Cortex of kidney (tissue), 1 donor: ENCODE measurements at places on chromosomes 4 and X.

- DNase-seq: no peak
These were observed 294.3 kb upstream of the BOD1L1 start for GRCh38 chr4:13921805-13922204.

- no peak for DNase-seq
These were observed 749.4 kb downstream of the GRID2 start for GRCh38 chr4:93053140-93053539.

DNA sequence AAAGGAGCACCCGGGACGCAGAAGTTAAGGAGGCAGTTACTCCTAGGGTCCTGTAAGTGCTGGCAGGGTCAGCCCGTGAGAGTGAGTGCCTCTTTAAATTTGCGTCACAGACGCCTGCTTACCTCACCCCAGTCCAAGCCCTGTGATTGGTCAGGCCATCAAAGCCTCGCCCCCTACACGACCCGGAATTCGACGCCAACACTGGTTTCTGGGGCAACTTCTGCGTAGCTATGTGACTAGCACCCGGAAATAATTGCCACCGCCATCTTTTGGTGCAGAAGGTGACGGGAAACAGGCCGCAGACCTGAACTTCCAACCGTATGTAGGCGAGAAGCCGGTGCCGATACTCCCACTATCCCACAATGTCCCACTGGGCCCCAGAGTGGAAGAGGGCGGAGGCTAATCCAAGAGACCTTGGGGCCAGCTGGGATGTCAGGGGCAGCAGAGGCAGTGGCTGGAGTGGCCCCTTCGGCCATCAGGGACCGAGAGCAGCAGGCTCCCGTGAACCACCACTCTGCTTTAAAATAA is at the start of gene DDX53:
TSS of gene DDX53 (plus strand) at position 265 of the 528 bp plus-strand sequence. CDS start at position 363, 98 bp downstream.
- no peak for DNase-seq

GRCh38 chr4:175350246-175350645 is 432.1 kb downstream of the ADAM29 start:
- DNase-seq: no peak

DNA sequence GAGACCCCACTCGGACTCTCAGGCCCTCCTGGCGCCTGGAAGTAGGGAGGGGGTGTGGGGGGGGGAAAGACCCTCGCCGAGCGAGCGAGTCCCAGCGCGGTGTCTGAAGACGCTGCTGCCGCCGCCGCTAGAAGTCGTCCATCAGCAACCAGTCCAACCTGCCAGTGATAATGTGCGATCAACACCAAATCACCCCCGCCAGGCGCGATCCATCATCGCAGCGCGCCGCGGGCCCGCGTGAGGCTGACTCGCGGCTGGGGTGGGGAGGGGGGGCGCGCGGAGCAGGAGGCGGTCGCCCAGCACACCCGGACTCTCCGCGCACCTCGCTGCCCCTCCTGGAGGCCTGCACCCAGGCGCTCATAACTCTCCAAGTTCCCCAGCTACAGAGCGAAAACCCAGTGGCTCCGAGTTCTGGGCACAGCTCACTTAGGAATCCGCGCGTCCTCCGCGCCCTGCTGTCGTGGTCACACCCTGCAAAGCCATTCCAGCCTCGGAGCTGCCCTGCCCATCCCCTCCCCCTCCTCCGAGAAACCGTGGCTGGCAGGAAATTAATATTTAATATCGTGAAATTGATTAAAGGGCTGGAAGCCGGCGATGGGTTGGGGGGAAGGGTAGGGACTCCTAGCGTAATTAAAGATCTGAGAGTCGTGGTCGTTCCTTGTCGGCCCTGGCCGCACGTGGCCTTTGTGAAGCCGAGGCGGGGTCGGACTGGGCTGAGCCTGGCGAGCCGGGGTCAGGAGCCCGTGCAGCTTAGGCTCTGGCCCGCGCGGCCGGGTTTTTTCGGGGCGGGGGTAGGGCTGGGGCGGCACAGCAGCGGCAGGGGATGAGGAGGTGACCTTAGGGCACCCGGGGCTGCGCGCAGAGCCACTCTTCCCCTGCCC is 58.1 kb upstream of the BCOR start:
- DNase-seq: no peak

DNA sequence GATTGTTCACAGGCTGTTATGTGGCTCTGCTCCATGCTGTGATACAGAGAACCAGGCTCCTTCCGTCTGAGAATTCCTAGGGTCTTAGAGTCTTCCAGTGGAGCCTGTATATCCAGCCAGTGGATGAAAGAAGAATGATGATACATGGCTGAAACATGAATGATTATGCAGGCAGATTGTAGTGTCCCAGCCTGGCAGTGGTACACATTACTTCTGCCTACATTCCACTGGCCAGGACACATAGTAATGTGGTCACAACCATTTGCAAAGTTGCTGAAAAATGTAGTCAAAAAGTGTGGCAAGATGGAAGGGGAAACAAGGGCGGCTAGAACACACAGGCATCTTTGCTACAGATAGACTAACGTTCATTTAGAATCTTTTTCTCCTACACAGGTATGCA is 4.5 kb upstream of the GBA3 start:
- DNase-seq: no peak

- DNase-seq: no peak
These were observed 4.2 kb upstream of the PPARGC1A start for GRCh38 chr4:23894021-23894420.

- no peak for DNase-seq
These were observed 93.3 kb downstream of the TMEM47 start for GRCh38 chrX:34563804-34564203.

- DNase-seq: no peak
These were observed 108.0 kb upstream of the PBDC1 start for GRCh38 chrX:76064825-76065224.

- no peak for DNase-seq
These were observed 48.2 kb downstream of the THAP9 start for GRCh38 chr4:82948647-82949204.

DNA sequence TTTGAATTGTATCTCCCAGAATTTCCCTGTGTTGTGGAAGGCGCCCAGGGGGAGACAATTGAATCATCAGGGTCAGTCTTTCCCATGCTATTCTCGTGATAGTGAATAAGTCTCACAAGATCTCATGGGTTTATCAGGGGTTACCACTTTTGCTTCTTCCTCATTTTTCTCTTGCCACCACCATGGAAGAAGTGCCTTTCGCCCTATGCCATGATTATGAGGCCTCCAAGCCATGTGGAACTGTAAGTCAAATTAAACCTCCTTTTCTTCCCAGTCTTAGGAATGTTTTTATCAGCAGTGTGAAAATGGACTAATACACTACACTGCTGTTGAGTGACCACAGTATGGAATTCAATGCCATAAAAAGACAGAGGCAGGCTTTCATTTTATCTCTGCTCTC is 12.2 kb downstream of the CENPC start:
- no peak for DNase-seq

GRCh38 chrX:111504941-111505340 is 6.5 kb upstream of the SERTM2 start:
- DNase-seq: no peak

DNA sequence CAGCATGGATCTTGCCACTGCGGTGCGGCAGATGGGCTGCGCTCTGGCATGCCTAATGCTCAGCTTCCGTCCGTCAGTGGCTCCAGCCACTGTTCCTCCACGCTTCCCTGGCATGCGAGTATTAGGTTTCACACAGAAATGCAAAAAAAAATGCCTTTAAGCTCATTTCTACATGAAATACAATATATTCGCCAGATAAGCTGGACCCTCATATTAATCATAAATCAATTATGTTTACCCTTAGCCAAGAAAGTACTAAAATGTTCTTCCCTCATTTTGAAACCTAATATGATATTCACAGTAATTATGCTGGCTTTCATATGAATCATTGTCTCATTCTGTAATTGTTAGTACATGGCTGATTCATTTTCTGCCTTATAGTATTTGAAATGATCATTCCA is 115.5 kb upstream of the FAM241A start:
- DNase-seq: no peak

GRCh38 chrX:21996872-21997455 is 35.2 kb upstream of the PHEX start:
- no peak for DNase-seq

- DNase-seq: no peak
These were observed 83.5 kb upstream of the RAPGEF2 start for GRCh38 chr4:159019356-159019755.

DNA sequence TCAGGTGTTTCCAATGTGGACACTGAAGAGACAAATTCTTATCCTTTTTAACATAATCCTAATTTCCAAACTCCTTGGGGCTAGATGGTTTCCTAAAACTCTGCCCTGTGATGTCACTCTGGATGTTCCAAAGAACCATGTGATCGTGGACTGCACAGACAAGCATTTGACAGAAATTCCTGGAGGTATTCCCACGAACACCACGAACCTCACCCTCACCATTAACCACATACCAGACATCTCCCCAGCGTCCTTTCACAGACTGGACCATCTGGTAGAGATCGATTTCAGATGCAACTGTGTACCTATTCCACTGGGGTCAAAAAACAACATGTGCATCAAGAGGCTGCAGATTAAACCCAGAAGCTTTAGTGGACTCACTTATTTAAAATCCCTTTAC is 18.6 kb downstream of the TLR7 start:
- no peak for DNase-seq

DNA sequence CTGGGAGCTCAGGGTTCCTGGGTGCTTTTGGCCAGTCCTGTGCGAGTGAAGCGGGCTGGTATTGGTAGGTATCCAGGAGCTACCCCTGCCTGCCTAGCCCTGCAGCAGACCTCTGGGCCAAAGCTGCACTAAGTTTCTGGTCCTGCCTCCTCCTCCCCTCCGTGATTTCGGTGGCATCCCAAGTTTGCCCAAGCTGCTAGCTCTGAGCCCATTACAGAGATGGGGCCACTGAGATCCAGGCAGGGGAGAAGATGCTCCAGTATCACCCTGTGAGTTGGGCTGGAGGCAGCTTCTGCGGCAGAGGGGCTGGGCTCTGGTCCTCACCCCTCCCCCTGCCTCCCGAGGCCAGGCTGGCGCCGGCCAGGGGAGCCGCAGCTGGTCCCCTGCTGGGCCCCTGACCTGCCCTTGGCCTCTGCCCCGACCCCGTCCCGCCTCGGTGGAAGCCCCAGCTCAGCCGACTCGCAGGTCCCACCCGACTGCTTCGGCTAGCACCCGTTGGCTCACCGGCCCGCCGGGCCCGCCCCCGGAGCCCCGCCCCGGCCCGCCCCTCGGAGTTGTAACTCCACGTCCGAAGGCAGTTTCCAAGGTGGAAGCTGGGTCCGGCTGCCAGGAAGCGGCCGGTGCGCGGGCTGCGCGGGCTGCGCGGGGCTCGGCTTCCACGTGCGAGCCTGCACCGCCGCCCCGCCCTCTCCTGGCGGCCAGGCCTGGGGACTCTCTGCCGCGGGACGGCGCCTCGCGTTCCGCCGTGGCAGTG is at the start of gene DUSP9:
TSS of gene DUSP9 (plus strand) at position 584 of the 754 bp plus-strand sequence. CDS start 751 bp downstream, outside the sequence.
- no peak for DNase-seq

DNA sequence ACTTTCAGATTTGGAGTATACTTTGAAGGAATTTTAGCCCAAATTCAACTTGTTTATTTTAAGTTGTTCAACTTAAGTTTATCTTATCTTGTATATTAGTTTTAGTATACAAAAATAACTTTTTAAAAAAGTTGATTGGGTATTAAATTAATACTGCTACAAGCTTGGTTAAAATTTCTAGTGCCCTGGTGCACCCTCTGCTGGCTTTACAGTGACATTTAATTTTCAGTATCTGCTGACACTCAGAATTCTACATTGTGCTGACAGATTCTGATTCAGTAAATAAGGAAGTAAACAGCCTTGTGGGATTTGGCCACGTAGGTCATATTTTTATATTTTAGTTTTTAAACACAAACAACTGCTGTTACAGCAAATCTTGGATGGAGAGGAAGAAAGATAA is 2.9 kb downstream of the EDA start:
- no peak for DNase-seq

GRCh38 chr4:72314869-72315268 is 254.2 kb downstream of the ADAMTS3 start:
- no peak for DNase-seq

- DNase-seq: no peak
These were observed 43.7 kb upstream of the UGT2A3 start for GRCh38 chr4:68995292-68995691.

- no peak for DNase-seq
These were observed 8.7 kb downstream of the P2RY8 start for GRCh38 chrX:1528186-1528883.

DNA sequence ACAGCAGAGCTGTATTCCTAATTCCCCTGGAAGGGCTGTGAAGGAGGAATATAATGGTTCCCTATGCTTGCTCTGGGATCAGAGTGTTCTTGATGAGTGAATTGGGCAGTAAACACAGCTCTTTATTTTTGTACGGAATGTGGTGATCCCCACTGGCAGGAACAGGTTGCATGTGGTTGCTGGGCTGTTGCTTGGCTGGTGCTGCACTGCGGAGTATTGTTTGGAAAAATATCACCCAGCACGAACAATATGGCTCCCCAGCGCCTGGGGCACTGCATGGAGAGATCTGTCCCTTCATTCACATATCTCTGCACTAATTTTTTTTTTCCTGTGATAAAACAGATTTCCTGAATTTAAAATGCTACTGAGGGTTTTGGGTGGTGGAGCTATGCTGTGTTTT is 119.7 kb downstream of the MGST2 start:
- DNase-seq: no peak

DNA sequence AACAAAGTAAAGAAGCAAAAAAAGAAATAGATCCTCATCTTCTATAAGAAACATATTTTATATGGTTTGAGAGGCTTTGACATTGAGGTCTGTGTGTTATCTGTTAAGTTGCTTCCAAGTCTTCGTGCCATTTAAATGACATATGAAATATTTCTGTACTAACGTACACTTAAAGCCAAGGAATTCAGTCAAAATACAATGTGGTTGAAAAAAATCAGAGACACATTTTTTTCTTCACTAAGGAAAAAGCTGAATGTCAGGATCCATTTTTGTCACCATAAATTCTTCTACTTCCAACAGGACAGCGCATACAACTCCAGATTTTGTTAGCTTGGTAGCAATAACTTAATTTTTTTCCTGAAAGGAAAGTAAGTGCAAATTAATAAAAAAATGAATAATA is 168.5 kb downstream of the FAT4 start:
- DNase-seq: no peak

DNA sequence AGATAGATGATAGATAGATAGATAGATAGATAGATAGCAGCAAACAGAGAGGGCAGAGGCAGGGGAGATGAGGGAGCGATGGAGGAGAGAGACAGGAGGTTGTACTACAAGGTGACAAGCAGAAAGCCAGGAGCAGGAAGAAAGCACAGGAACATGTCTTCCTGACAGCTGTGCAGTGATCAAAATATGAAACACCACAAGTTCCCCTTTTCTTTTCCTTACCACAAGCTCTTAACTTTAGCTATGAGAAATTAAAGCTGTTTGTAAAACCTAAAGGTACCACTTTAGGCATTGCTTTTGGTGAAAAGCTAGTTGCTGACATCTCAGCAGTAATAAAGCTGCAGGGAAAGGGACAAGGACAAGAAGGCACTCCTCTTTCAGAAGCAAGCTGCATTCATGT is 9.1 kb upstream of the MAGED4B start:
- no peak for DNase-seq
